ENCODE measurements at places on chromosomes 1 and 21.
A peak's percentile ranks its signal among the peaks of the same experiment; 100 is the strongest.

DNA sequence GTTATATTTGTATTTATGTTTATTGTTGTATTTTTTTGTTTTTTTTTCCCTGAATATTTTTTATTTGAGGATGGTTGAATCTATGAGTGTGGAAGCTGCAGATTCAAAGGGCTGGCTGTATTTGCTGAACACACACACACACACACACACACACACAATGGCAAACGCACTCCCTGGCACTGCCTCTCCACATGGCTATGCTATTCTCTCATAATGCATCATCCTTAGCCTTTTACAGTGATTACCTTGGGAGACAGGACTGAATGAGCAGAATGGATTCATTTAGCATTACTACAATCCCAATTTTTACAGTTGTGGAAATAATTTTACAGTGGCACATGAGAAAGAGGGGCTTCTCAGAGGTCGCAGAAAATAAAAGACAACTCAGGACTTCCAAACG lies 390.1 kb downstream of the PCP4 start:
- DNase-seq: no peak

DNA sequence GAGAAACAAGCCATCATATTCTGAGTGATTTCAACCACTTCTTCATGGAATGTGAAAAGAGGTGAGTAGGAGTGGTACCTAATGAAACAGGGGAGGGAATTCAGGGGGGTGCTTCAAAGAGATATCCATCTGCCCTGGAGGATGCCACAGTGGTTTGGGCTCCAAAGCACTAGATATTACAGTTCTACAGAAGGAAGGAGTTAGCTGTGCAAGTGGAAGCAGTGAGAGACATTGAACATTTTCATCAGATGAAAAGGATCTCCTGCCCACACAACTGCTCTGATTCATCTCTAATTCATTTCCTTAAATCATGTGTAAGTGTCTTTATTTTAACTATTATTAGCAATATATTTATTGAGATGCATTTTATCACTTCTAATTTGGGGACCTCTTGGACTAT lies 2.8 kb upstream of the RGS5 start:
- no peak for DNase-seq

GRCh38 chr21:34942911-34943310 lies 106.2 kb downstream of the RUNX1 start:
- DNase-seq: no peak

- DNase-seq: peak; percentile 95
These were observed 14.8 kb downstream of the IL6R start for GRCh38 chr1:154419620-154420571.

- no peak for DNase-seq
These were observed 59.9 kb downstream of the PSMG1 start for GRCh38 chr21:39123375-39123774.

DNA sequence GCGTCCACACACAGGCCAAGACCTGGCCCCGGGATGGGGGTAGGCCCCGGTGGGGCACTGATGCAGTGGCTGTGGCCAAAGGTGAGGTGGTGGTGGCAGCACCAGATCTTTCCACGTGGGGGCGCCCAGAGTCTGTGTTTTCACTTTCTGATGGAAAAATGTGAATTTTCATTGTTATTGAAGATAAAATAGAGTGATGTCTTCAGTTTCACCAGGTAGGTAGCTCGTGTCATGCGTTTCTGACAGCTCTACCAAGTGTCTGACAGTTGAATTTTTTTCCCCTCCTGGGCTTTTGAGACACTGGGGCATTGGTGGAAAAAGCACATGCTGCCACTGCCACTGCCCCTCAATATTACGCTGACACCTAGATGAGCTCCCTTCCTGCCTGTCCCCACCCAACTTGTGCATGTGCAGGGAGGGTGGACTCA lies 40.0 kb upstream of the MAGOH start:
- DNase-seq: peak; percentile 47

GRCh38 chr1:61170328-61171238 lies 88.2 kb downstream of the NFIA start:
- DNase-seq: peak; percentile 53

- DNase-seq: no peak
These were observed 390.1 kb downstream of the PRDM2 start for GRCh38 chr1:14090062-14090461.

DNA sequence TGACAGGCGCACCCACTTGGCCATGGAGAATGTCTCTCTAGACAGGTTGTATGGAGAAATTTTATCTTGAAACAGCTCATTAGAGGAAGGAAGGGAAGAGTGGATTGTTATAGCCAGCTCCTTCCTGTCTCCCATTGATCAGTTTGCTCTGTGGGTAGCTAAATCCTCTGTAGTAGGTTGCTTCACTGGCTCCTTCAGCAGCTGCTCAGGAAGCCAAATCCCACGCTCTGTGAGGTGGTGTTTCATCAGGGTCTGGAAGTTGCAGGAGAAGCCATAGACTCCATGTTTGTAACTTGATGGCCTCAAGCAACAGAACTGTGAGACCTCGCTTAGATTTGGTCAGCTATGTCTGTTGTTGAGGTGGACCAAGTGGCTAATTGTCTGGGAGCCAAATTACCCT lies 6.8 kb upstream of the NFYC start:
- DNase-seq: no peak

- DNase-seq: no peak
These were observed 39.8 kb downstream of the FOXD2 start for GRCh38 chr1:47477595-47478080.

DNA sequence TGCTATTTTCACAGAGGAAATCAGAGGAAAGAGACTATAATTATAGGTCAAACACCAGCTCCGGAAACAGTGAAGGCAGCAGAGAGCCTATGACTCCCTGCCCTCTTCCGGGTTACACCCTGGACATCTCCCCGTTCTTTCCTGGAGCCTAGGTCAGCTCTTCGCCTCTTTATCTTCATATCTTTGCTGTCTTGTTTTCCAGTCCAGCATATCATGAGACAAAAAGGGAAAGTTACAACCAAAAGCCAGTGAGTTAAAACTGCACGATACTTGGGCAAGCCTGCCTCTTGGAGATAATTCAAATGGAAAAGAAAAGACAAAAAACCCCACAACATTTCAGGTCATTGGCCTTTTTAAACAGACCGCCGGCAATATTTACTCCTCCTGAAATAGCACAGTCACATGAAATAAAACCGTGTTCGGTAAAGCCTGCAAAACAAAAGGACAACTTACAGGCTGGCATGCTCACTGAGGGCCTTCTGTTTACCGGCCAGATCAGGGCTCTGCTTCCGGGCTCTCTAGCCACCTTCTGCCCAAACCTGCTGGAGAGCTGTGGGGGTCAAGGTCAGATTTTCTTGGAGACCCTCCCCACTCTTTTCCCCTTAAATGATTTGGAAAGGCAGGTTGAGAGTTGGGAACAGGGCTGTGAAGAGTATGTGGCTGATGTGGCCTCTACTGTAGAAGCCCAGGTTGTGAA lies 42.8 kb upstream of the PPP2R5A start:
- DNase-seq: no peak

DNA sequence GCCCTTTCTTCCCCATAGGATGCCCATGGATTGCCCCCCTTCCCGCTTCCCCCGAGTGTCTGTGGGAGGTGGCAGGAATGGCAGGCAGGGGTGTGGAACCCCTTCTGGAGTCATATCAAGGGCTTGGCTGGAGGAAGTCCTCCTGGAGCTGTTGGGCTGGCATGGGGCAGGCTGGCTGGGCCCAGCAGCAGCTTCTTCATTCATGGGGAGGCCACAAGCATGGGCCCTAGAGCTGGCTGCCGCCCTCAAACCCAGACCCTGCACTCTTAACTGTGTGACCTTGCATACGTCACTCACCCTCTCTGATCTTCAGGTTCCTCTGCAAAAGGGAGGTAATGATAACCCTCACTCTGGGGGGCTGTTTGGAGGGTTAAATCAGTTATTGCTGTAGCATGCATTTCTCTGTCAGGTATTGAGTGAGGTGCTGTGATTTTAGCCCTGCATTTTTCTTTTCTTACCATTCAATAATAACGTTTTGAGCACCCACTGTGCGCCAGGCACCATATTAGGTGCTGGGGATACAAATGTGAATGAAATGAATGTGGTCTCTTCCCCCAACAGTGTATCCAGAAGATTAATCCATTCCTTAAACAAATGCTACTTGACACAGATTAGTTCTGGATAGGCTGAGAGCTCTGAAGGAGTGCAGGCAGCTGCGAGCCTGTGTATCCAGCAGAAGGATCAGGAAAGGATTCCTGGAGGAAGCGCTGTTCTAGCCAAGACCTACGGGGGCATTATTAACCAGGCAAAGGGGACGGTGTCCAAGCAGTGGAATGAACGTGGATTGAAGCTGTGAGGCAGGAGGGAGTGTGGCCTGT lies 9.3 kb downstream of the PCSK9 start:
- DNase-seq: no peak

DNA sequence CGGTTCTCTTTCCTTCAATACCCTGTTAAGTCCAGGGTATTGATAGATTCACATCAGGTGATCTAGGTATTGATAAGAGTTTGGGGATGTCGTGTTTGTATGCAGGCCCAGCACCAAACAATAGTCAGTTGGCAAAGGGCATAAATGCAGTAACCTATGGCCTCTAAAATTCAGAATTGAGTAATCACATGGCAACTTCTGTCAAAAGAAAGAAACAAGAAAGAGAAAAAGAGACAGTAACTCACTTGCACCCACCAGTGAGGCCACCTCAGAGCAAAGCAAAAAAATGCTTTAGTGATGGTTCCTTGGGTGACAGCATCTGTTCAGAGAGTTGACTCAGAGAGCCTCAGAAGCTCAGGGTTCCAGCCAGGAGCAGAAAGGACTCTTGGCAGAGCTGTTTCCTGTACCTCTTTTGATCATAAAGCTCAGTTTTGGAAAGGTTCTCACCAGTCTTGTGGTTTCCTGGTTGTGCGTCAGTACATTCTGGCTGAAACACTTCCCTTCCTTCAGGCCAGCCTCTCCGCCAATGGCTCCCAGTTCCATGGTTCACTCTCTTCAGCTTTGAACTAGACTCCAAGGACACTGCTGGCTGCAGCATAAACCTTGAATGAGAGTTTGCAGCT lies 70.1 kb upstream of the GORAB start:
- no peak for DNase-seq

- DNase-seq: peak; percentile 38
These were observed 170.5 kb upstream of the KIAA0040 start for GRCh38 chr1:175363031-175363430.

- peak; percentile 85 for DNase-seq
These were observed 28.3 kb downstream of the PDE4B start for GRCh38 chr1:65820983-65821382.

DNA sequence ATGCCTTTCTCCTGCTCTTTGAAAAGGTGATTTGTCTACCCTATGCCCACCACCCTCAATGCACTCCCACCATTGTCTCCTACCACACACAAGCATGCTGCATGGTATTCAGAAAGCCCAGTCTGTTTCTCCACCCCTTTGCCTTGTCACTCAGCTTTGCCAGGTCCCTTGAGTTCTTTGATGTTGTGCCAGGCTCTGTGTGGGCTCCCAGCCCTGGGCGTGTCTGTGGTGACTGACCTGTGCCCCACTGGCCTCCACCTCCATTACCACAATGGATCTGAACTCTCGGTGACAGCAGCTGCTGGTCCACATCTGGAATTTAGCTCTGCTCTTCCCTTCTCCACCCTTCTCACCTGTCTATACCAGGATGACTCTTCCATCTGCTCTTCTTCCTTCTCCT lies 34.9 kb downstream of the ATP2B4 start:
- peak; percentile 51 for DNase-seq

DNA sequence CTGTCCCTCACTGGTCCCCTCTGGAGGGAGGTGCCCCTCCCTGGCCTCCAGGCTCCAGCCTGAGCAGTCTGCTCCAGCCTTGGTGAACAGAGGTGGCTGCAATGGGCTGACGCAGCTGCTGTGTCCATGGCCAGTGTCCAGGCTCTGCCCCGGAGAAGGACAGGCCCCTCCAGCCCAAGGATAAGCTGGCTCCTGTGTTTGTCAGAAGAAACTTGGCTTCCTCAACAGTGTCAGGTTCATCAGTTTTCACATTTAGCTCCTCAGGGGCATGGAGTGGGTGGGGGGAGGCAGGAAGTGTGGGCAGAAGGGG lies 402.8 kb downstream of the MATN1 start:
- no peak for DNase-seq

DNA sequence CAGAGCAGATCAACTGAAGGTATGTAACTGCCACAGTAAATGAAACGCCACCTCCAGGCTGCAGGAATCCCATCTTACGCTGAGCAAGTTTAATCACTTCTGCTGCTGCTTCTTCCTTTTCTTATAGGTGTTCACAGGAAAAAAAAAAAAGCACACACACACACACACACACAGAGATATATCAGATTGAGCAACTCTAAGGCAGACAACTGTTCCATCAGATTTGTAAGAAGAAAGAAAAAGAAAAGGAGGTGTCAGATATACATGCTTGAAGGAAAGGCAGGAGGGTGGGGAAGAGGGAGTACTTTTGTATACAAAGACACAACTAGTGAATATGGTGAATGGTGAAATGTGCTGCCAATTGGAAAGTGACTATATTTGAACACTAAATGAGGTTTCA lies 28.6 kb downstream of the DSTYK start:
- DNase-seq: no peak

DNA sequence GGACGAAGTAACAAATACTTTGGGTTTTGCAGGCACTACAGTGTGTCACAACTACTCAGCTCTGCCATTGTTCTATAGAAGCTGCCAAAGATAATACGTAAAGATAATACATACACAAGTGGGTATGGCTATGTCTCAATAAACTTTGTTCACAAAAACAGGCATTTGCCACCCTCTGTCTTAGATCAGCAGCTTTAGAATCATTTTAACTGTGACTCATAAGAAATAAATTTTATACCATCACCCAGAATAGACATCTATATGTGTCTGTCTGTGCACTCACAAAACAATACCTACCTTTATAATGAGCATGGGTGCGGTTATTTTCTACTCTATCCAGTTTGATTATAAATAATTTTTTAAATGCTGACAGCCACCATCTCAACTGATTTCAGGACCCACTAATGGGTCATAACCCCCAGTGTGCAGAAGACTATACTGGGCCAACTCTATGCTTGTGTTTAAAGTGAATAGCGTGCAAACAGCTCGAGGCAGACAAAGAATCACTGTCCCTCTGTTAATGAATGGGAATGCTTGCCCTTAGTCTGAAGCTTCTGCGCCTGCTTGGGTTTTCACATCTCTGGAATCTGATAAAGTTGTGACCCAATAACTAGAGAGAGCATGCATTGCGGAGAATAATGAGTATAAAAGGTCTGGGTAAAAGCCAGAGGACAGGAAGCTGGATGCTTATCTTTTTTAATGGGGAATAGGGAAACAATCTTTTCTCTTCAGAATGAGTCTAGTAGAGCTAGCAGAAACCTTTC lies 216.2 kb downstream of the PLPP3 start:
- DNase-seq: no peak

GRCh38 chr1:26145960-26146294 lies 13.0 kb upstream of the FAM110D start:
- no peak for DNase-seq

DNA sequence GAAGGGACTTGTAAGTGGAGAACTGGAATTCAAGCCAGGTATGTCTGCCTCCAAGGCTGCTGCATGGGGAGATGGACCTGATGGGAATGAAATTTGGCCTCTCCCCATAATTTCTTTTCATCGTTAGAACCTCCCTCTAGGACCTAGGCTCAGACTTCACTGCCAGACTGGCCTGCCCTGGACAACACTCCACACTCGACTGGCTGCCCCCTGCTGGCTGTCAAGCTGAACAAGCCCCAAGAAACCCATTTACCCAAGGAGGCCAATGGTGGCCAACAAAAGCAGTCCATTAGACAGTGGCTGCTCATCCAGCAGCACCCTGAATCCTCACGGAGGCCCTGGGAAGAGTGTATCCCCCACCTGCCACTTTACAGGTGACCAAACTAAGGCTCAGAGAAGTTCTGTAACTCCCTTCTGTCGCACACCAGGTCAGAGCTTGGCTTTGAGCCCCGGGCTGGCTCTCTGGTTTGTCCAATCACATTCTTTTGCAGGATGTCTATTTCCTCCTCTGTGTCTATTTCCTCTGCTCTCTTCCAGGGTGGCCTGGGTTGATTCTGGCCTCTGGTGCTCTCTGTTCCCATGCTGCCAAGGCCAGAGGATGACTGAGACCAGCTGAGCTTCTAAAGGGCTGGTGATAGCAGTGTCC lies 3.8 kb downstream of the RNF186 start:
- peak; percentile 50 for DNase-seq

All from kidney tubule cell (primary cell).